ENCODE measurements at places on chromosomes 12 and 14. TPM values are rescaled to one million over a fixed set of nuclear protein-coding genes. Genes with fewer than 3 reads are reported as not detected.

GRCh38 chr14:104179564-104180129 is 41.3 kb downstream of the KIF26A start:
- no peak for DNase-seq

DNA sequence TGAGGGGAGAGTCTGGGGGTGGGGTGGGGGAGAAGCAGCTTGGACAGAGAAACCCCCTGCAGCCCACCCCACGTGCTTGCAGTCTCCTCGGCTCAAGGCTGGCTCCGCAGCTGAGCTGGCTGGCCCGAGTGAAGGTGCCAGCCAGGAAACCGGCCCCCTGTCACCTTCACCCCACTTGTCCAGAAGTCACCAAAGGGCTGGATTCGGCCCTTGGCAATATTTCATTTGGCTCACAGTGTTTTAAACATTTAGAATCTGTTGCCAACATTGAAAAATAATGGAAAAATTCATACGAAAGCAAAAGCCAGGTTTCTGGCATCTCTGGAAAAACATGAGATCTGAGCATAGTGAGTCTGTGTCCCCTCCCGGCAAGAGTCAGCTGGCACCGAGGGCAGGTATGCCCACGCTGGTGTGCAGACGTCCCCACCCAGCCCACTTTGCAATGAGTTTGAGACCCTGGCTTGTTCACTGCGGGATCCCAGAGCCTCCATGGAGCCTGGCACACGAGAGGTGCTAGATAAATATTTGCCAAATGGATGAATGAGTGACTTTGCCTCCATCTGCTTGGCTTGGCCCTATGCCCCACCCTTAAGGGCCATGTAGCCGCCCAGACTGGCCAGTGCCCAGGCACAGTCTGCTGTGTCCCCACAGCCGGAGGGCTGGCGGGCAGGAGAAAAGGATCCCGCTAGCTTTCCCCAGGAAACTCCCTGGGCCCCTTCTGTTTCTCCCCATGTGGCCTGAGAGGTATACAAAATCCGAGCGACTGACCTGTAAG is 18.2 kb downstream of the MSI1 start:
- DNase-seq, result no peak

- no peak for DNase-seq
These were observed 1.4 kb upstream of the M6PR start for GRCh38 chr12:8950702-8951478.

- DNase-seq, result no peak
These were observed 1.9 kb downstream of the LRCOL1 start for GRCh38 chr12:132608231-132609171.

DNA sequence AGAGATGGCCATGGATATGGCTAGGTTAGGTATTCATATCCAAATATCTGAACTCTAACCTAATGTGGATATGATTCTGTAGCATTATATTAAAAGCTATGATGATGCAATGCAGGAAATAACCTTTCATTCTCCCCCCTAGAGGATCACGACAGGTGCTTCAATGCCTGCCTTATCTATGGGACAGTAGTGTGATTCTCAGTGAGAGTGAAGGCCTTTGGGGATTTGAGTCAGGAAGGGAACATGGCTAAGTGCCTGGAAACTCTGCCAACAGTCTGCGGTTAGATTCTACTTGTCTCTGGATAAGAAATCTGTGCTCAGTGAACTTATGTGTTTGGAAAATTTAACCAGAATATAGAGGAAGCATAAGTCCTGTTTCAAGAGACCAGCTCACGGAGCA is 81.8 kb downstream of the SLC38A1 start:
- peak; percentile 88 for DNase-seq

- DNase-seq, result no peak
These were observed 7.0 kb downstream of the MYL2 start for GRCh38 chr12:110913119-110914056.

DNA sequence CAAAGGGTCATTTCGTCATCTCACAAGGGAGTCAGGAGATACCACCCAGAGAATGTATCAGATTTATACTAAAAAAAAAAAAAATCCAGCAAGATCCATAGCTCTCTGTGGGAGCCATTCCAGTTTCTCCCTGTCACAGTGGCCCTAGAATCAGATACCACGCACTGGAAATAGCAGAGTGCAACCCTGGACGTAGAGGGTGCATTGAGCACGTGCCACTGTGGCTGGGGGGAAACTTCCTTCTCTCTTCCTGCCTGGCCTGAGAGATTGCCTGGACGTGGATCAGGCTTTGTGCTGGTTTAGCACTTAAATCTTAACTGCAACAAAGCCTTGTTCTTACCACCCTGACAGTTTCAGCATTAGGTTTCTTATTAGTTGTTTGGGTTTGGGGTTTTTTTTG is 124.3 kb downstream of the FBXL14 start:
- DNase-seq, result no peak

DNA sequence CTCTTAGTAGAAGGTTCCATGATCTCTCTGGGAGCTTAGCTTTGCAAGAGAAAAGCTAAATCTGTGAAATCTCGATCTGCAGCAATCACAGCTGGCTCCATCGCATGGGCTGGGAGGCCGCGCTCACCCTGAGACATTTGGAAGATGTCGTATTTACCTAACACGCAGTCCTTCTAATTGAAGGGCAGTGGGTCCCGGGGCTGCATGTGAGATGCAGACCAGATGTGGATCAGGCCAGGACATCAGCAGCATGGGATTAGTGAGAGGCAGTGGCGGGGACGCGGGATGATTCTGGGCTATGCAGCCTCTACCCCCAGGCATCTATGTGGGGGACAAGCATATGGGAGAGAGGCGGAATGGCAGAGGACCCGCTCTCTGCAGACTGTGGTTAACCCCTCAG is 312.4 kb upstream of the RTL1 start:
- DNase-seq, result no peak

- DNase-seq, result peak; percentile 94
These were observed 22.7 kb upstream of the EID3 start for GRCh38 chr12:104280717-104281458.

GRCh38 chr12:28033538-28033915 is 61.0 kb upstream of the PTHLH start:
- peak; percentile 67 for DNase-seq

DNA sequence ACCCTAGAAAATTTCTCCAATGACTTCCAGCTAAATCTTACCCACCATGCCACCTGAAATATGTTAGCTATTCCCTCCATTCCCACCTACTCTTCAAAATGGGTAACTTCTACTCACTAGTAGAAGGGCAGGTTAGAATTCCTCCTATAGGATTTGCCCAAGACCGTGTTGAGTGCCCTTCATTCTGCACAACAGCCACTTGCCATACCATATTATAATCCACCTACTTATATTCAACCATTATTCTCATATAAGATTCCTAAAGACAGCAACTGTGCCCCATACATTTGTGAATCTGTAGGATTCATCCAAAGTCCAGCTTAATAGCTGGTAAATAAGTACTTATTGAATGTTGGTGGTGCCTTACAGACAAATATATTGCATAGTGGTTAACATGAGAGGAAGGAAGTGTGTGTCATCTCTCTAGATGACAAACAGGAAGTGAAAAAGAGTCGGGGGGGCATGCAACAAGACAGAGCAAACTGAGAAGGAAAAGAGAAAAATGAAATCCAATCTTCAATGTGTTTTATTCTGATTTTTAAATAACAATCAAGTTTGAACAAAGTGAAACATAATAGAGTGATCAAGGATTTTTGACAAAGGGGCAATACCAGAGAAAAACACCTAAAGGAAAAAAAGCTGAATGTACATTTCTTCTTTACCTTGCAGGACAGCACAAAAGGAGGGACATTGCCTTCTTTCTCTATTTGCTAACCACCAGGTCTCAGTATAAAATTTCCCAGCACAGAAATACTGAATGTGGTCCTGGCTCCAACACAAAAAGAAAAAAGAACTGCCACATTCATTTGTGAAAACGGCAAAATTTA is 389.3 kb upstream of the USP15 start:
- DNase-seq, result peak; percentile 1

- DNase-seq, result no peak
These were observed 35.7 kb downstream of the TTC7B start for GRCh38 chr14:90780519-90780918.

DNA sequence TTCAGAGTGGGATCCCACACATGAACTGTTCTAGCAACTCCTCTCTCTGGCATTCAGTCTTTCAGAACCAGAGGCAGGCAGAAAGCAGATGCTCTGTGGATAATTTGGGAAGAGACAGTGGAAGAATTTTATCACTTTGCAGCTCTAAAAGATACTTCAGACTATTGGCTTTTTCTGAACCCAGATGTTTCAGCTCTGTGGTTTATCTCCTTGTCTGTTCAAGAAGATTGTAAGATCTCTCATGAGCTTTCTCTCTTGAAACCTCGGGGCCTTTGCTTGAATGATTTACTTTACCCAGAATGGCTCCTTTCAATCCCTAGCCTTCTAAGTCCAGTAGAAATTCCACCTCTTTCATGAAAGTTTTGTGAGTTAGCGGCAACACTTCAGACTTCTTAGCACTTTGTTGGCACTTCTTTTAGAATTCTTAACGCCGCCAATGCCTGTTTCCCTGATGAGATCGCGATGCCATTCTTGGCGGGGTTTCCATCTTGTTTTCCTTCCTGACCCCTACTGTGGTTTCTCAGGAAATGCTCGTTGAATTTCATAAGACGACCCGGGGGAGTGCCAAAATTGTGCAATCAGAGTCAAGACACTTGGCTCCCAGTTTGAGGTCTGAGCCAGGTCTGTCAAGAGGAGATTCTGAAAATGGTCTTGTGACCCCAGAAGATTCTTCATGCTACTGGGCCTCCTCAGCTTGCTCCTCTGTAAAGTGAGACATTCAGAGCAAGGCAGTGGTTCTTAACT is 107.0 kb upstream of the PRICKLE1 start:
- DNase-seq, result peak; percentile 81

DNA sequence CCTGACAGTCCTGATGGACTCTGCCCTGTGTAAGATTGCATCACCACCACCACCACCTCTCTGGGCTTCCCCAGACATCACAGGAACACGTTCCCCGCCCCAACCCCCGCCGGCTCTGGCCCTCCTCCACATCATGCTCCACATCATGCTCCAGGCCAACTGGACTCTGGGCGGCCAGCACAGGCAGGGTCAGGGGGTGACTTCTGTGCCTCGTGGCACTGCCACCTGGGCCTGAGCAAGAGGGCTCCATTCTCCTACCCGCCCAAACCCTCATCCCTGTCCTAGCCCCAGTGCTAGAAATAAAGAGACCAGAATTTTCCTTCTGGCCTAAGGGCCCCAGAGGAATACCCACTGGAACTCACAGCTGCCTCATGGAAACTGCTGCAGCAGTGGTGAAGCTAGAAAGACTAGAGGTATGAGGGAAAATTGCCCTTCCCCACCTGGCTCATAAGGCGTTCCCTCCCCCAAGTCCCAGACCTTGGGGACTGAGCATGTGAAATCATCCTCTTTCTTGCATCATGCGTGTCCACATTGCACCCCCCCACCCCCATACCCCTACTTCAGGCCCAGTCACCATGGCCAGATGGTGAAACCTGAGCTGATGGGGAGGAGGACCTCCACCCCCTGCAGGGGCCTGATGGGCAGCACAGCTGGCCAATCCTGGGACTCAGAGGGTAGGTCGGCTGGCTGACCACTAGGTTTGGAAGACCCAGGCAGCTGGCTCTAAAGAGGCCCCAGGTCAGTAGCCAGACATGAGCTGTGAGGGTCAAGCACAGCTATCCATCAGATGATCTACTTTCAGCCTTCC is at the start of gene INHBE:
TSS of gene INHBE (plus strand) at position 742 of the 808 bp plus-strand sequence. CDS start 230 bp downstream, outside the sequence.
- DNase-seq, result no peak

DNA sequence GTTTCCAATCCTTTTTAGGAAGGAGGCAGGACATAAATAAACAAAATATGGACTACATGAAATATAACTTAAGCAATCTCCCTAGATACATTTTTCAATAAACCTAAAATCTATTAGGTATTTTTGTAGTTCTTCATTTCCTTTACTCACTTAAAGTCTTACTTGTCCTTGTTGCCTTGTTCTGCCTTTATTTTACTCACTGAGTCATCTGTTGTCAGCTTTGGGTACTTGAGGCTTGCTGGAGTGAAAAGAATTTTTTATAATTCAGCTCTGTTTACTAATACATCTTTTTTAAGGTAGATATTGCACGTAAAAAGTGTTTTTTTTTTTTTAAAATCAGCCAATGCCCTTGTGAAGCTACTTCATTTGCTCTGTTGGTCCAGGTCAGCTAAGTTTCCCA is 216.2 kb downstream of the PELI2 start:
- peak; percentile 43 for DNase-seq

DNA sequence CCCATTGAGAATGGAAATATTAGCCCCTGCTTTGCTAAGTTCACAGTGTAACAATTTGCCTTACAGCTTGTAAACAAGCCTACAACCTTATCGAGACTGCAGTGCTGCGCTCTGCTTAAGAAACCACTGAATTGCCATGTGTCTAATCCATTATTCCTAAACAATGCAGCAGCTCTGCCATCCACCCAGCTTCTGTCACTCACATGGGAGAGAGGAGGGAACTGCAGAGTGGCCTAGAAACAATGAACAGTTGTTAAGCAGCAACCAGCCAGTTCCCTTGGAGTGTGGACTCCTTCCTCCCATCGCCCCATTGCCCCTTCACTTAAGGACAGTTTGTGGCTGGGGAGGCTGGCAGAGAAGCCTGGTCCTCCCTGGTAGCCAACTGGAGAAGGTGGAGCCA is 42.9 kb downstream of the TESPA1 start:
- DNase-seq, result no peak

DNA sequence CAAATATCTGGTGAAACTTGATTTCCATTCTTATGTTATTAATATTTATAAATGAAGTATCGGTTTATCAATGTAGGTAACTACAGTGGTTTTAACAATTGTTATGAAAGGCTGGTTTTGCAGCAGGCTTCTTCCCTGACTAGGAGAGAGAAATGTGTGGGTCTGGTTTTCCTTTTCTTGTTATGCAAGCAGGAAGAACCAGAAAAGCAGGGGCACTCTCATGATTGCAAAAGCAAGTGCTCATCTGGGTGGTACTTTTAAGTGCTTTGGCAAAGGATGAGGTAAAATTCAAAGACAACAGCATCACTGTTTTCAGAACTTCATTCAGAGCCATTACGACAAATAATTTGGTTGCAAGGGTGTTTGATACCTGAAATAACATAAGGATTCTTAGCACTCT is 105.6 kb downstream of the PTPRO start:
- DNase-seq, result no peak

GRCh38 chr14:88551980-88552431 is 2.8 kb downstream of the PTPN21 start:
- no peak for DNase-seq

DNA sequence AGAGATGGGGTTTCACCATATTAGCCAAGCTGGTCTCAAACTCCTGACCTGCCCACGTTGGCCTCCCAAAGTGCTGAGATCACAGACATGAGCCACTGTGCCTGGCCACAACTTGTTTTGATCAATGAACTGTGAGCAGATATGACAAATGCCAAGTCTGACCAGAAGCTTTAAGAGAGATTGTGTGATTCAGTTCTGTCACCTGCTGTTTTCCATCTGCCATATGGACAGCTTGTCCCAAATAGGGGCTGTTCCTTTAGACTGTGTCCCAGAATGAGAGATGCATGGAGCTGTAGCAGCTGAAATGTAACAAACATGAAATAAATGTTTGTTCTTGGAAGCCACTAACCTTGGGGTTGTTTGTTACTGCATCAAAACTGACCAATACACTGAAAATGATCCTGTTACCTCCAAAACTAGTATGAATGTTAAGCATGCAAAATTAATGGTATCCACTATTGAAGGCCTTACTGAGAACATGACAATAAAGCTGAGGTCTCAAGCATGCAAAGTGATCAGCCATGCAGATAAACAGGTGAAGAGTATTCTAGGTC is 65.9 kb upstream of the MED13L start:
- no peak for DNase-seq

- DNase-seq, result peak; percentile 6
These were observed 6.9 kb upstream of the TSPAN8 start for GRCh38 chr12:71164568-71165197.

Gene P2RX2
- total RNA-seq, result not detected

Gene OTX2
- total RNA-seq, result not detected

Gene CD4
- not detected for total RNA-seq

Data from M059J (cell line).